ENCODE measurements at places on chromosomes 7 and 10. TPM values are rescaled to one million over a fixed set of nuclear protein-coding genes. Genes with fewer than 3 reads are reported as not detected.

PRKG1 gene
- total RNA-seq: 126 TPM

DNA sequence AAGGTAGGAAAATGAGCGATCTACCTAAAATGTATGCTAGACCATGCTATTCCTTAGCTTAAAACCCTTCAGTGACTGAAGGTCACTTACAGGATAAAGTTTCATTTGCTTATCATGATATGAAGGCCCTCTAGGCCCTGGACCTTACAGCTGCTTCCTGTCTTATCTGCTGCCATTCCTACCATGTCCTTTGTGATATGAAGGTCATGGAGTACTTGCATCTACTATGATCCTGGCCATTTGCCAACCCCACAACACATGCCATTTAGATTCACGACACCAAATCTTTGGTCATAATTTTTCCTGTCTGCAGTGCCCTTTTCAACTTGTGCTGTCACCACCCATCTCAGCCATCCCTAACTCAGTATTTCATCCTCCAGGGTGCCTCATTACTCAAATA, 181.8 kb upstream of the MDFIC start:
- DNase-seq: no peak

GRCh38 chr7:44541-44896, 147.9 kb upstream of the FAM20C start:
- DNase-seq: no peak

- DNase-seq: no peak
Observed at GRCh38 chr10:22246680-22247391, 29.0 kb upstream of the EBLN1 start.

Data from urinary bladder (tissue), 4 donors.